ENCODE measurements at places on chromosomes 5 and 9.
A peak's percentile ranks its signal among the peaks of the same experiment; 100 is the strongest.

- DNase-seq, result no peak
Observed at GRCh38 chr5:177994063-177994462, 2.0 kb downstream of the PROP1 start.

DNA sequence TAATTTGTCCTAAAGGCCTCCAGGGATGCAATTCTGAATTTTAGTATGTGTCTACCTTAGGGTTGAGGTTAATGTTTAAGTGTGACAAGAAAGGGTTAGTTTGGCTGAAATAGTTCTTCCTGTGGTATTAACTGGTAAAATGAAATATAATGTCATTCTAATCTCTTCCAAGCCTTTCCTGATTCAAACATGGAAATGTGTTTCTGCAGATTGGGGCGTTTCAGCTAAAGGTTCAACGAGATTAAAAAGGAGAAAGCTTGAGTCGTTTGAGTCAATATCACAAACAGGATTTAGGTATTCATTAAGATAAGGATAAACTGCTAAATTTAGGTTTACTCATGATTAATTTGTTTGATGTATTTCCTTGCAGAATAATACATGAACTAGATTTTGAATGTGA lies 34.4 kb upstream of the ALDOB start:
- DNase-seq, result no peak

DNA sequence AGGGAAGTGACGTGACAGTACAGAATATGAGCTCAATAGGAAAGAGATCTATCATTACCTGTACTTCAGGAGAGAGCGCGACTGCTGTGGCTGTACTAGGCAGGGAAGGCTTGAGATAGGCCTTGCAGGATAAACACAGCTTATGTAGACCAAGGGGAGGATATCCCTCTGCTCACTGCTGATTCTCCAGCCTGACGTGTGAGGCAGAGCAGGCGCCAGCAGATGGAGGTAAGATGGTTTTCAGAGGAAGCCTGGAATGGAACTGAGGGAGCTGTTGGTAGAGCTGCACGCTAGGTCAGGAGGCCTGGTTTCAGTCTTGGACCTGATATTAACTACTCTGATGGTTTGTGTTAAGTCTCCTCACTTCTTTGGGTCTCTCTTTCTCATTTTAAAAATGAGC lies 291.4 kb downstream of the YTHDC2 start:
- no peak for DNase-seq

- DNase-seq, result no peak
Observed at GRCh38 chr5:17096952-17097695, 120.3 kb upstream of the BASP1 start.

DNA sequence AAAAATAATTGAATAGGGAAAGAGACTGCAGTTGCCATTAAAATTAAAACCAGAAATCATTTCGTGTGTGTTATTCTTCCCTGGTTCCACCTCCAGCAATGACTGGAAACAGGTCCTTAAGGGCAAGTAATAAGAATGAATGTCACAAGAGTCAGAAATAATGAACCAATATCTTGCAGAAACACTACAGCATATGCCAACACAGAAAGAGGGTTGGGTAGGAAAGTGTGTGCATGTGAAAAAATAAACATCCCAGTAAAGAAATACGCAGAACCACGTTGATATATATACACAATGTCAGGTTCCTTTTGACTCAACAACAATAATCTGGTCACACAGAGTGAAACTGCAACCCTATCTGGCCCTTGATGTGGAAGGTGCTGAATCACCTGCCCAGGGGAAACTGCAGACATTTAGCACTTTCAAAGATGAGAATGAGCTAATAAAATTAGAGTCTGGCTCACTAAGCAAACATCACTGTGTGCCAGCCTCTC lies 15.0 kb downstream of the HMHB1 start:
- no peak for DNase-seq

- DNase-seq, result no peak
Observed at GRCh38 chr5:64506567-64507263, 900 bp downstream of the RGS7BP start.

GRCh38 chr5:133932441-133933168 lies 35.8 kb downstream of the C5orf15 start:
- DNase-seq, result peak; percentile 67

- no peak for DNase-seq
Observed at GRCh38 chr5:30930736-30931135, 262.8 kb upstream of the CDH6 start.

- DNase-seq, result no peak
Observed at GRCh38 chr5:14112998-14113652, 30.0 kb upstream of the TRIO start.

- no peak for DNase-seq
Observed at GRCh38 chr5:1743769-1744085, 55.9 kb downstream of the MRPL36 start.

- no peak for DNase-seq
Observed at GRCh38 chr9:38114905-38115304, 45.9 kb upstream of the SHB start.

DNA sequence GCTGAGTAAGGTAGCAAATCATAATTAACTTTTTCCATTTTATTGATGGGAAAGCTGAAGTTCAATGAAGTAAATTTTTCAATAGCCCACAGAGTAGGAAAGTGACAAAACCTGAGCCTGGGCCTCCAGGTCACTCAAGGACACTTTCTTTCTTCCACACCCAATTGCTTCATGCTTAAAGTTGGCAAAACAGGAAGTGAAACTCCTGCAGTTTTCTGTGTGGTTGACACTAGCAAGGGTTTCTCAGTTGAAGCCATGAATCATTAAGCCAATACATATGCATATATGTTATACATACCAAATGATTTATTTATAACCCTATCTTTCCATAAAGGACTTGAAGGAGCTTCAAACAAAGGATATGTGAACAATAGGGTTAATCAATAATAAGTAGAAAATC lies 13.9 kb downstream of the TLR4 start:
- DNase-seq, result peak; percentile 94

- DNase-seq, result no peak
Observed at GRCh38 chr5:197892-198489, 6.7 kb downstream of the LRRC14B start.

DNA sequence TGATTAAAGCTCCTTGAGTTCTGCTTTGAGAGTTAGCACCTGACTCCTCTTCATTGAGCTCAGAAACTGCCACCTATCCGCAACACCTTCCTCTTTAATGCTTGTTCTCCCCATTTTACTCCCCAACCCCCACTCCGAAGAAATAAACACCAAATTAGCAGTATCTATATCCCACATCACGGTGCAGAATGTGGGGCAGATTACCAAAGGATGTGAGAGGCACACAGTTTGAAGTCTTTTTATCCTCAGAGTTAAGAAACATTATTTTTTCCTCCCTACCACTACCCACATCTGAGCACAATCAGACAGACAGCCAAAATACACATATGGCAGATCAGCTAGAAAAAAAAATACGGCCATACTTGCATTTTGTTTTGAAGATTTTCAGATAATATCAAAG lies 26.1 kb upstream of the IL7R start:
- no peak for DNase-seq

DNA sequence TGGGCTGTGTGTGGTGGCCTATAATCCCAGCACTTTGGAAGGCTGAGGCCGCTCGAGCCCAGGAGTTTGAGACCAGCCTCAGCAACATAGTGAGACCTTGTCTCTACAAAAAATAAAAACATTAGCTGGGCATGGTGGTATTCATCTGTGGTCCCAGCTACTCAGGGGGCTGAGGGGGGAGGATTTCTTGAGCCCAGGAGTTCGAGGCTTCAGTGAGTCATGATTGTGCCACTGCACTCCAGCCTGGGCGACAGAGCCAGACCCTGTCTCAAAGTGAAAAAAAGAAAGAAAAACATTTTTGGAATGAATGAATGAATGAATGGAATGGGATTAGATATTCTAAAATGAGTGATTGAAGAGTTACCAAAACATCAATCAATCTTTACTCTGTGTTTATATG lies 85.8 kb downstream of the FGF1 start:
- DNase-seq, result no peak

DNA sequence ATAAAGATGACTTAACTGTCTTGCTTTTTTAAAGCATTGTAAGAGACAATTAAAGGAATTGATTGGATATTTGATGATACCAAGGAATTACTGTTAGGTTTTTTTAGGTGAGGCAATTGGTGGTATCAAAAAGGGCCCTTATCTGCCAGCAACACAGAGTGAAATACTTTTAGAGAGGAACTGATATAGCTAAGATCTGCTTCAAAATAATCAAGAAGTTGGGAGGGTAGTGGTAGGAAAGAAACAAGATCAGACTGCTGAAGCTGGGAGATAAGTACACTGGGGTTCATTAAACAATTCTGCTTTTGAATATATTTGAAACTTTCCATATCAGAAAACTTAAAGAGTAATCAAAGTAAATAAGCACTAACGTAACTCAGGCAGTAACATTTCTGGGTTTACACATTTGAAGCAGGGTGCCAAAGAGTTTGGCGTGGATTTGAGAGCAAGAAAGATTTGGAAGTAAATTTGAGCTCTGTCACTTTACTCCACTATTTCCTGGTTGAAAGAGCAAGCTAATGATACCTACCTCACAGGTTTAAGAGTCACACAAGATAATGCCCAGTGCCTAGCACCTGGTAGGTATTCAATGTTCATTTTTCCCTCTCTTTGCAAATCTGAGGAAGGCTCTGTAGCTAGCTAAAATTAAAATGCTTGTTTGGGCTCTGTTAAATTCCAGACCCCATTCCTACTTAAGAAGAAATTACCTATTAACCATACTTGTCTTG lies 6.9 kb downstream of the ERMP1 start:
- no peak for DNase-seq

- no peak for DNase-seq
Observed at GRCh38 chr9:84513979-84514378, 155.6 kb upstream of the NTRK2 start.

GRCh38 chr5:82561797-82562196 lies 283.6 kb upstream of the RPS23 start:
- no peak for DNase-seq

DNA sequence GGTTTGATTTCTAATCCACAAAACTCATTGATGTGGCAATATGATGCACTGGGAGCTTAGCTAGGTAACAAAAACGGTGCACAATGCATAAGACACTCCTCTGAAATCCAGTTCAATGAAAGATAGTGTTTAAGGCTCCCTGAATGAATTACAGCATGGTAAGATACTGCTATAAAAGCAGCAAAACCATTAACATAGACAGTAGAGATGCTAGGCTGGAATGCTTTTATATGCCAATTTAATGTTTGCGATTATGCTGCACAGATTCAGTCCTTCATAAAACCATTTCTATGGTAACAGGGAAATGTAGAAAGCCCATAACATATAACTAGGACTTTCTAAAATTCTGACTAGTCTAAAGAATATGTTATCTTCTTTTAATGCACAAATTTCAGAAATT lies 180.8 kb upstream of the NUDT12 start:
- DNase-seq, result no peak

DNA sequence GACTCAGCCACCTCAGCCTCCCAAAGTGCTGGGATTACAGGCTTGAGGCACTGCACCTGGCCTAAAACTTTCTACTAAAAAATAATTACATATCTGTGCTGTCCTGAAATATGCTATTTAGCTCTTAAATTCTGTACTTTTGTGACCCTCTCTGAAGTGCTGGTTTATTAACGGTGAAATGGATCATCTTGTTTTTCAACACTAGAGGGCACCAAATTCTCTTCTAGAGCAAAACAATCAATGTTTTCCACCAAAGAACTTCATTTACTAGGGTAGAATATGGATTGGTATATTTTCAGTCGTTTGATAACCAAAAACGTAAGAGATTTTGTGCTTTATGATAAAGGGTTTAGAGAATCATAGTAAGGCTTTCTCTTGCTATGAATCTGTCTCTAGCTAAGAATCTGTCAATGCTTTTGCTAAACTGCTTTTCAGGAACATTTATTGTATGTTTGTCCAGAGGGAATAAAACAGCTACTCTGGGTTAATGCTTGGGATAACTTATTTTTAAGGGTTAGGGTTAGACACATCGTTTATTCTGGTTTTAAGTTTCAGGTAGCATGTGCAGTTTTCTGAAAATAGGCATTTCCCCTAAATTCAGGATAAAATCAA lies 63.6 kb downstream of the RNF180 start:
- DNase-seq, result peak; percentile 35

DNA sequence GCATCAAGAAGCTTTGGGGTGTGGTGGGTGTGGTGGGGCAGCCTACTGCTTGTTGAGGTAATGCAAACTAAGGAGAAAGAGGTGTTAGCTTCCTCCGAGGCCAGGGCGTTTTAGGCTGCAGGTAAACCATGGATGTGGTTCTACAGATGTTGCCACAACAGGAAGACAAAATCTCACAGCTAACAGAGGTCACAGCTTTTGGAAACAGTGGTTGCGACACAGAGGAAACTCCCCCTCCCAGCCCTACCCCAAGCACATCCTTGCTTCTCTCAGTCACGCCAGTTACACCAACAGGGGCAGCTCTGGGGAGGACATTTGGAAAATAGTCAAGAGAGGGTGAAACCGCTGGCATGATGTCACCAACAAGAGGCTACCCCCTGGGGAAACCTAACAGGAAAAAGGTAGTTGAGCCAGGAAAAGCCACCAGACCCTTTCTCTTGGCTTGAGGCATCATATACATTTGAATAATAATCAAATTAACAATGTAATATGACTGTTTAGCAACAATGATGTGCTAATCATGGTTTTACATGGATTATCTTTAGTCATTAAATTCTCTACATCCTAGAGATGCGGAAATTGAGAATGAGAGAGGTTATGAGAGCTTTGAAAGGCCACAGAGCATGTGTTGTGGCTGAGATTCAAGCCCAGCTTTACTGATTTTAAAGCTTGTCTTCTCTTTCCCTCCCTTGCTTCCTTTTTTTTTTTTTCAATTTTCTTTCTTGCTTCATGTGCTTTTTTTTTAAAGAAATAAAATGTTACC lies 82.2 kb upstream of the IL12B start:
- DNase-seq, result peak; percentile 98

- no peak for DNase-seq
Observed at GRCh38 chr9:136324501-136325300, 2.6 kb upstream of the GPSM1 start.

DNA sequence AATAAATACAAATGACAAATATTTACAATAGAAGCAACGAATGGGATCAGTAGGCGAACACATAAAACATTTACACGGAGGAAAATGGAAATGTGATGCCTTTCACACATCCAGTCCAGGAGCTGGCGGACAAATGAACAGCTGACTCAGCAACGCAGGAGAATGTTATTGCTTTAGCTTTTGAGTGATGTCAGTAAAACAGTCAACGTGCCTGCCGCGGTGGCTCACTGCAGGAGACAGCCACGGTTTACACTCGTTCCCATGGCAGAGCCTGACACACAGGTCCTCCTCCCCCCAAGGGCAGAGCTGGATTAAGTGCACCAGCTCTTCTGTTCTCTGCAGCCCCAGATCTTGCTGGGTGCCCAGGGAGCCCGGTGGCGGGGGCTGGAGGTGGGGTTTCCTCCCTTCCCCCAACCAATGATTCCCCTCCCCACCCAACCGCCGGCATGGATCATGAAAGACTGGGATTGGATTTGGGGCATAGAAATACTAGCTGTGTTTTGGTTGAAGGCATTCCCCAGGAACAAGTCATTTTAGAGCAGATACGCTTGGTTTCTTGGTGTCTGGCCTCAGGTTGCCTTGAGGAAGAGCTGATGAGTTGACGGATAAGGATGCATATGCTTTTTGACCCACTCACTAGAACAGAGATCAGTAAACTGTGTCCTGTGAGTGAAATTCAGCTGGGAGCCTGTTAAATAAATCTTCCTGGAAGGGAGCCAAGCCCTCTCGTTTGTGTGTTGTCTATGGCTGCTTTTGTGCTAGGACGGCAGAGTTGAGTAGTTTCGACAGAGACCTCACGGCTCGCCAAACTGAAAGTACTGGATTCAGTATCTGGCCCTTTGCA lies 12.5 kb downstream of the STC2 start:
- no peak for DNase-seq

GRCh38 chr5:571791-572190 lies 40.3 kb upstream of the CEP72 start:
- DNase-seq, result no peak
